T-cell (primary cell): ENCODE measurements at places on chromosomes 1 and 21. TPM values are rescaled to one million over a fixed set of nuclear protein-coding genes. Genes with fewer than 3 reads are reported as not detected.

The MSH4 gene
- 0.43 TPM for total RNA-seq

The AMY2B gene
- 44.4 TPM for total RNA-seq

The BACE2 gene
- 1.1 TPM for total RNA-seq

The HJV gene
- not detected for total RNA-seq

The ZNF692 gene
- total RNA-seq = 86.4 TPM

The GLIS1 gene
- not detected for total RNA-seq

The TAS1R1 gene
- total RNA-seq = not detected

The DIRAS3 gene
- not detected for total RNA-seq

The MPL gene
- 0.26 TPM for total RNA-seq

The VHLL gene
- not detected for total RNA-seq

The CCDC24 gene
- 0.50 TPM for total RNA-seq
